ENCODE measurements at places on chromosomes 7 and 10.

- no peak for DNase-seq
Observed at GRCh38 chr7:1140476-1141104, 19.4 kb downstream of the ZFAND2A start.

GRCh38 chr7:5525271-5526099 is 101.9 kb upstream of the TNRC18 start:
- no peak for DNase-seq

DNA sequence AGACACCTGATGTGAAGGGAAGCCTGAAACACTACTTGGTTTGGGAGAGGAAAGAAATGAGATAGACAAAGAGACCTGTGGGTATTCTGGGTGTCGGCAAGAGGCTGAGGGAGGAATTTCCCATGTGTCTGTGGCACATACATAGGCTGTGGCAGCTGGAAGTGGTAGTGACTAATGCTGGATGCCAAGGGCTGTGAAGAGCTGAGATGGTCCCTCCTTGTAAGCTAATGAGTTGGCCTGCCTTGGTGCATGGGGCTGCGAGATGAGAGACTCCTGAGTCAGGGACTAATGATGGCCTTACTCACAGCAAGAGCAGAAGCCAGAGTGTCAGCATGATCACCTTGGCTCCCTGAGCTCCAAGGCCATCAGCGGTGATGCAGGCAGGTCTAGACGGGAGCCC is 119.0 kb upstream of the EEPD1 start:
- peak; percentile 61 for DNase-seq

GRCh38 chr7:27714831-27715444 is 25.0 kb upstream of the TAX1BP1 start:
- peak; percentile 64 for DNase-seq

DNA sequence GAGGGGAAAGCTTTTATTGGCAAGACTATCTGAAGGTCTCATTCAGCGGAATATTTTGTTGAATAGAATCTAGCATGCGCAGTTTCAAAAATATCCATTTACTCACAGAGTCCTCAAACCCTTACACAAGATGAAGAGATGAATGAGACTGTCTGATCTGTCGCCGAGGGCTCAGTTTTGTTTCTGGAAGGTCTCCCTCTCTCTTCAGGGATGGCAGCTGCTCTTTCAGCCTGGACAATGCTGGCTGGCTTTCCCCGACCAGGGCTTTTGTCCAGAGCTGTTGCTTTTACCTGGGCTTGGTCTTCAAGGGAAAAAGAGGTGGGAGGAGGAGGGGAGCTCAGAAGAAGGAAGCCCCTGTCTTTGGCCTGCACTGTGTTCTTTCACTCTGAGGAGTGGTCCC is 81.9 kb upstream of the BTBD16 start:
- no peak for DNase-seq
